ENCODE measurements at places on chromosomes 5 and 9.

DNA sequence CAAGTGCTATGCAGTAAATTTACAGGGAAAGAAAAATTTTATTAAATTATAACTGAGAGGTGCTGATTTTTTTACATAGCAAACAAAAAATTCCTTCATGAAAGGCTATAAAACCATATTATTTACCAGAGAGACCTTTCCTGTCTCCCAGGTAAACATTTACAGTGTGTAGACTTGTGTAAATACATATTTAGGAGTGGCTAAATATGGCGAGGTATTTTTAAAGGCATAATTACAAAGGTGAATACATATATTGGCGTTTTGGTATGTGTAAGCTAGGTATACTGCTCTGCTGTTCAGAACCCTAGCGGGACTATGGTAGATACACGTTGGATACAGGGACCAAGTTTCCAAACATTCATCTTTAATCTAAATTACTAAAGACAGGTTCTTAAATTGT, 170.6 kb upstream of the MEF2C start:
- DNase-seq = no peak

GRCh38 chr5:136129445-136129844, 3.2 kb upstream of the SMAD5 start:
- no peak for DNase-seq

DNA sequence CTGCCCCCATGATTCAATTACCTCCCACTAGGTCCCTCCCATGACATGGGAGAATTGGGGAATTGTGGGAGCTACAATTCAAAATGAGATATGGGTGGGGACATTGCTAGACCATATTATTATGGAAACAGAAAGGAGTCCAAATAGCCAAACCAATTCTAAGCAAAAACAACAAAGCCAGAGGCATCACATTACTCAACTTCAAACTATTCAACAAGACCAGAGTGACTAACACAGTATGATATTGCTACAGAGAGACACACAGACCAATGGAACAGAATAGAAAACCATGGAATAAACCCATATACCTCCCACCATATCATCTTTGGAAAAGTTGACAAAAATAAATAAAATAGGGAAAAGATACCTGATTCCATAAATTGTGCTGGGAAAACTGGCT, 710.5 kb upstream of the CDH9 start:
- DNase-seq = no peak

- DNase-seq = no peak
These were observed 258.3 kb downstream of the CWC27 start for GRCh38 chr5:65026816-65027548.

- no peak for DNase-seq
These were observed 296.7 kb downstream of the HINT1 start for GRCh38 chr5:130868186-130868840.

DNA sequence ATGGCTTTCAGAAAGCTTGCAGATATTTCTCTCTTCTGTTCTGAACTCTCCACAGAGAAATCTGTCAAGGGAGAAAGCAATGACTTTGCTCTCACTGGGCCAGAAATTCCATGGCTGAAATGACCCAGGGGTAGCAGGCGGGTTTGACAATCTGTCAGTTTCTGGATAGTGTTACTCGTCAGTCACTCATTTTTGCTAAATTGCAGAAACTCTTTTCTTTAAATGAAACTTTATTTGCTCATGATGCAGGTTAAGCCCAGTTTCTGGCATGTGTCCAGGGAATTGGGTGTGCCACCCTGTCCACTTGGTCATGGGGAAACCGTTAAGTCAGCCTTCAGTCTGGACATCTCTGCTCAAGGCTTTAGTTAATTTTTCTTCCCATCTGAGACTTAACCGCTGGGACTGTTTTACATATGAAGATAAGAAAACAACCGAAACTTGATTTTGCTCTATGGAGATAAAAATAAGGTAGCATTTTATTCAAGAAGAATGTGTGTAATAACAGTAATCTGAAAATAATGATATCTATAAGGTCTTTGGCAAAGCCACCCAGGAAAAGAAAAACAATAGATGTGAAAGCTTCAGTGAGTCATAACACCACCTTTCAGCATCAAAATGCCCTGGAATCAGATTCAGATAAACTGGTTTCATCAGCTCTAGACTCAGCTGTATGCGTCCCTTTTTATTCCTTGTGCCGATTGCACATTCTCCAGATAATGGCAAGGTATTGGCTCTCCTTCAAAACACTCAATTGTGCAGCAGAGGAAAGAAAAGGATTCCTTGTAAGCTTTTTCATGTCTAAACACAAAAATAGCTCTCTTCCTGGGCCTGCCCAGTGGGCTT, 308.3 kb downstream of the ZSWIM6 start:
- DNase-seq = no peak

DNA sequence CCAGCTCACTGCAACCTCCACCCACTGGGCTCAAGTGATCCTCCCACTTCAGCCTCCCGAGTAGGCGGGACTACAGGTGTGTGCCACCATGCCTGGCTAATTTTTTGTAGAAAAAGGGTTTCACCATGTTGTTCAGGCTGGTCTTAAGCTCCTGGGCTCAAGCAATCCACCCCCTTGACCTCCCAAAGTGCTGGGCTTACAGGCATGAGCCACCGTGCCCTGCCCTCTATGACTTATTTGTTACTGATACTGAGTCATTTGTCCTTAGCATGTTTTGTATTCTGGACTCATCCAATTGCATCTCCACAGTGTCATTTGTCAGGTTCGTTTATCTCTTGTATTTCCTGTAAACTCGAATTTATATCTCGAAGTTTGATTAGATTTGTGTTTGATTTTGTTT, 2.7 kb upstream of the ITK start:
- no peak for DNase-seq

DNA sequence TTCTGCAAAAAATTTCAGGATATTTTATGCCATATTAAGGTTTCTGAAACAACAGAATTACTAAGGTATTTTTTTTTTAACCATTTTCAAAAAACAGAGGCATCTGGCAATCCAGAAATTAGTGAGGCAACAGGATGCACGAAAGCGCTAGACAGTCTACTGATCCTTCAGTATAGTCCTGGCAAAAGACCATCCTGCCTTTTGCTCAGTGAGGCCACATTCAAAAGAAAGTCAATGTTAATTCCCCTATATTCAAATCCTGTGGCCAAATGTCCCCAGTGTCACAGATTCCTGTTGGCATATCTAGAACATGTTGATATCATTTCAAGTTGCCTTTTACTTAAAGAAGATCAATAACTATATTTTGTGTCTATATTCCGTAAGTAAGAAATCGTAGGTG, 13.1 kb upstream of the NFIB start:
- DNase-seq = no peak

- DNase-seq = no peak
These were observed 72.4 kb downstream of the HABP4 start for GRCh38 chr9:96522366-96522765.

DNA sequence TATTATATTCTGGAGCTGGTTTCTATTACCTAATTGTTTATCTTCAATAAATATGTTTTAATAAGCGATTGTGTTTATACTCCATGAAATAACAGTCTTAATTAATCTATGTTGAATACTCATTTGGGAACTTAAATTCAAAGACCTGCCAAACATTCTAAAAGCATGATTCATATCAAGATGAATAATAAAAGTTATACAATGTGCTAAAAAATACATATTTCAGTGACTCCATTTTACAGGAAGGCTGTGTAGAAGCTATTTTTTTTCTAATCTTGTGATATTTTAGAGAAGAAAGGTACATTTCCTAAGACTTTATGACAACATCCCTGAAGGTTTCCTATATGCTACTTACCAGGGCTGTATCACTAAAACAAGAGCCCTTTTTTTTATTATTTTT, 417.9 kb downstream of the NFIB start:
- no peak for DNase-seq

DNA sequence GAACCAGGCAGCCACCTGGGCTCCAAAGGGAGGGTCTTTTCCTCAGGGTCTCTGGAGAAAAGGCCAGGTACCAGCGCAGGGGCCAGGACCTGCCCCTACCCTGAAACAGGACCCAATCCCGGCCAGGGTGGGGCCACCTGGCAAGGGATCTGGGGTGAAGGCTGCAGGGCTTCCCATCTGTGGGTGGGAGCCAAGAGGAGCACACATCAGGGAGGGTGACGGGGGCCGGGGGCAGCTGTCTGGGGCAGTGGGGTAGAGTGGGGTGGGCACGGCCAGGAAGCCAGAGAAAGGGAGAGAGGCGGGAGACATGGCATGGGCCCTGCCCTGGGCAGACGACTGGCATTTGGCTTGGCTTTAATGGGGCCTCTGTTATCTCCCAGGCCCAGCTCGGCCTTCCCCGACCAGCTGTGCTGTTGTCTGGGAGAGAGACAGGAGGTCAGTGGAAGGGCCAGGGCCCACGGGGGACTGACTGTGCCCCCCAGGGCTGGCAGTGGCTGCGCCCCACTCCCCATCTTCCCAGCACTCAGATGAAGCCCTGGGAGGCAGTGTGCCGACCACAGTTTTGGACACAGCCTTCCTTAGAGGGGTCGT, 57.2 kb upstream of the RNF130 start:
- DNase-seq = no peak

GRCh38 chr5:78103232-78103918, 191.1 kb downstream of the AP3B1 start:
- no peak for DNase-seq

- no peak for DNase-seq
These were observed 34.7 kb upstream of the POMT1 start for GRCh38 chr9:131468031-131468430.

Data from thoracic aorta (tissue), 2 donors.